ENCODE measurements at places on chromosomes 16 and 17. TPM values are rescaled to one million over a fixed set of nuclear protein-coding genes. Genes with fewer than 3 reads are reported as not detected.

The SLC9A5 gene
- total RNA-seq, result 1.4 TPM

The PRR29 gene
- 1.2 TPM for total RNA-seq

The YBX2 gene
- 0.56 TPM for total RNA-seq

The G6PC1 gene
- total RNA-seq, result not detected

The MSLN gene
- total RNA-seq, result 3.1 TPM

The CHP2 gene
- not detected for total RNA-seq

The TBC1D3I gene
- 0.27 TPM for total RNA-seq

The KREMEN2 gene
- total RNA-seq, result 2.2 TPM

The KRTAP2-1 gene
- total RNA-seq, result not detected

The WFIKKN1 gene
- 0.23 TPM for total RNA-seq

The RNF167 gene
- total RNA-seq, result 148 TPM

The CLDN6 gene
- total RNA-seq, result 0.20 TPM

The ADAD2 gene
- not detected for total RNA-seq

The KRTAP16-1 gene
- total RNA-seq, result not detected

The MPO gene
- total RNA-seq, result not detected

The ANKRD40CL gene
- not detected for total RNA-seq

The SEPTIN12 gene
- total RNA-seq, result not detected

The NPIPB8 gene
- total RNA-seq, result not detected

The GRIN2C gene
- 0.24 TPM for total RNA-seq

The ZSWIM7 gene
- 49.5 TPM for total RNA-seq

The KIFC3 gene
- total RNA-seq, result 161 TPM

The SEPTIN1 gene
- 1.9 TPM for total RNA-seq

The DNAAF8 gene
- total RNA-seq, result 2.4 TPM

The DHRS13 gene
- total RNA-seq, result 5.3 TPM

The BFAR gene
- total RNA-seq, result 111 TPM

The CXCL16 gene
- 16.2 TPM for total RNA-seq

The JPH3 gene
- total RNA-seq, result 2.3 TPM

The EVI2B gene
- not detected for total RNA-seq

The CRYBA1 gene
- total RNA-seq, result not detected

The B9D1 gene
- 48.8 TPM for total RNA-seq

The TERB1 gene
- total RNA-seq, result not detected

The RAB26 gene
- total RNA-seq, result 3.5 TPM

The KRT39 gene
- not detected for total RNA-seq

The MARVELD3 gene
- total RNA-seq, result 0.19 TPM

The NOTUM gene
- total RNA-seq, result 0.53 TPM

The TEKT5 gene
- total RNA-seq, result not detected

The EVPLL gene
- not detected for total RNA-seq

The KRTAP4-5 gene
- total RNA-seq, result not detected

Measured in A549 treated with Mapracorat at 1 μM for 4 hours (cell line).